ENCODE measurements at places on chromosomes 12 and 14.

DNA sequence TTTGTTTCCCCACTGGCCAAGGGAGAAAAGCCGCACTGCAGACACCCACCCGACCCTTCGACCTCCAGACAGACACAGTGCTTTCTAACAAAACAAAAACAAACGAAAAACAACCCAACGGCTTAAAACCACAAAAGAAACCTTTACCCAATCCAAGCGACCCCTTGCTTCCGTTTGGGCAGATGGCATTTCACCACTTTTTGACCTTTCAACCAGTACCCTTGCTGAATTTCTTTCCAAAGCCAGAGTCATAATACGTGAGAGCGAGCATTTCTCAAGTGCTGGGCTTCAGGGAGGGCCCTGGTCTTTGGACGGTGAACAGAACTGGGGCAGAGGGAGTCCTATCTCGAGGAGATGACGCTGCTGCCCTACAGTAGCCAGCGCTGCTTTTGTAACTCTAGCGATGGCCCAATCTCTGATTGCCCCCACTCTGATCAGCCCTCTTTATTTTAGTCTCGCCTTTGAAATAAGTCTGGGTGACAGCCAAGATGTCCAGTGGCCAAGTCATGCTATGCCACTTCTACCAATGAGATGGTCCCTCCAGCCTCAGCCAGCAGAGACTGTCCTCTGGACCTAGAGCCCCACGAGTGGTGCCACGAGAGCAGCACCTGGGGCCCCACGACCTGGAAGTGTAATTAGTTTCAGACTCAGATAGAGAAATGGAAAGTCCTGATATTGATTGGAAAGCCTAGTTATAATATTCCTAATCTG lies 21.9 kb upstream of the ADIPOR2 start:
- no peak for DNase-seq

DNA sequence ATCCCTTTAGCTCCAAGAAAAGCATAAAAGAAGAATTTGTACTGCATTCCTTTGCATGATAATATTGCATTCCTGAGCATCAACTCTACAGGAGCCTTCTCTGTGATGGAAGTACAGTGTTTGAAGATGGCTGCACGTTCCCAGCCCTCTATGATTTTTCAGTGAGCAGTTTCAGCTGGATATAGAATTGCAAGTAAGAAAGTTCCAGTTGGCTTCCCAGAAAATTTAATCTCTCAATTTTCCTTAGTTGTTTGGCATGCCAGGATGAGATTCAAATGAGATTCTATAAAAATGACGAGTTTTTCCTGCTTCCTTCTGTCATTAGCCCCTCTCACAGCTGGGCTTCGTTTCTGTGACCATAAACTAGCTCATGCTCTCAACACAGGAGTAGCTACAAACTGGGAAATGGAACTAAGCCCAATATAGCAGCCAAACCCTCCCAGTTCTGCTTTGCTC lies 109.9 kb downstream of the TTC8 start:
- DNase-seq = no peak

- no peak for DNase-seq
Measured at GRCh38 chr12:99099786-99100185, 454.7 kb downstream of the APAF1 start.

DNA sequence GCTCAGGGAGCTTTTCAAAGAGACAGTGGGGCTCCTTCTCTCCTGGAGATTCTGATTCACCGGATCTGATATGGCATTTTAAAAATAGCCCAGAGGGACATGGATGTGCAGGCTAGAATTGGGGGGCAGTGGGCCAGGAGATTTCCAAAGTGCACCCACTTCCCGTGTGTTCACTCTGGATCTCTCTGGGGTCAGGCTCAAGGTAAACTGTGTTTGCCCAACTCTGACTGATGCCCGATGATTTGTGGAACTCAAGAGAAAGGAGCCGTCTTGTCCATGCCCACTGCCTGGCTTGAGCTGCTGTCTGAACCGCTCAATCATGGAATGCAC lies 17.9 kb downstream of the FAM181A start:
- DNase-seq = no peak

DNA sequence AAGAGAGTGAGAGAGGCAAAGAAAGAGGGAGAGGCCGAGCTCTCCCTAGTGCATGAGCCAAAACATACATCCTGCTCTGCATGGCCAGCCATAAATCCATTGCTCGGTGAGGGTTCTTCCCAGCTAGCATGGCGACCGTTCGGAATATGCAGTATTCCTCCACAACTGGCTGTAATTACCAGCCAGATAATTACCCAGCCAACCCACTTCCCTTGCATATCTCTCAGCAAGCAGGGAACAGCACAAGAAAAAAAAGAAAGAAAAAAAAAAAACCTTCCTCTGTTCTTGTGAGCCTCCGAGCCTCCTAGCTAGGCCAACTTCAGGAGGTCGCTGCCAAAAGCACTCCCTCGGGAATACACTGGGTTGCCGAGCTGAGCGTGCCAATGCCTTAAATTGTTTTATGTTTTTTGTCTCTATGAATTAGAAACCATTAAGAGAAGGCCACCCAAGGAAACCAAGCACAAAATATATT lies 567.9 kb downstream of the MED13L start:
- DNase-seq = no peak

DNA sequence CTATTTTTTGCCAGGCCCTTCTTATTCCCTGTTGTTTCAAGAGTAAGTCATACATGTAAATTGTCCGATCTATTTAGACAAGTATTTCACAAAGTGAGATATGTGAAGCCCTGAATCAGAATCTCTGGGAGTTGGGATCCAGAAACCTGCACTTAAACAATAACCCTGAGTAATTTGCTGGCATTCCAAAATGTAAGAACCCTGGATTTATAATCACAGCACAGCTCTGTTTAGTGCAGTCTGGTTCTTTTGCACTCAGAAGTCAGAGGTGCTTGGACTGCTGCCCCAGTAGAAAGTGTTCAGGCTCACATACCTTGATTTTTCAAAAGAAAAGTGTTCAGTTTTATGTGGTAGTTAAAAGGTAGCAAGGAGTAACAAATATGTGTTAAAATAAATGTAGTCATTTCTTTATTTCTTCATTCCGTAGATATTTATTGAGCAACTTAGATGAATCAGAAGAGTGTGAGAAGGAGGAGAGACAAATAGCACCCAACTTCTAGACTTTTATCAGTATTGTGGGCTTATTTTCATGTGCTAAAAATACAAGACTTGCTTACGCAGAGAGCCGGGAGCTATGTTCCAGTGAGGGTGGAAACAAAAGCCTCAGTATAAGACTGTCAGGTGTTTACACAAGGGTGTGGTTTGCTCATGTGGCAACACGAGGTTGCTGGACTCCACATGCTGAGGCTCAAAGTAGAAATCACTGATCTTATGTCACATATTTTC lies 70.1 kb downstream of the SYNE2 start:
- DNase-seq = no peak

DNA sequence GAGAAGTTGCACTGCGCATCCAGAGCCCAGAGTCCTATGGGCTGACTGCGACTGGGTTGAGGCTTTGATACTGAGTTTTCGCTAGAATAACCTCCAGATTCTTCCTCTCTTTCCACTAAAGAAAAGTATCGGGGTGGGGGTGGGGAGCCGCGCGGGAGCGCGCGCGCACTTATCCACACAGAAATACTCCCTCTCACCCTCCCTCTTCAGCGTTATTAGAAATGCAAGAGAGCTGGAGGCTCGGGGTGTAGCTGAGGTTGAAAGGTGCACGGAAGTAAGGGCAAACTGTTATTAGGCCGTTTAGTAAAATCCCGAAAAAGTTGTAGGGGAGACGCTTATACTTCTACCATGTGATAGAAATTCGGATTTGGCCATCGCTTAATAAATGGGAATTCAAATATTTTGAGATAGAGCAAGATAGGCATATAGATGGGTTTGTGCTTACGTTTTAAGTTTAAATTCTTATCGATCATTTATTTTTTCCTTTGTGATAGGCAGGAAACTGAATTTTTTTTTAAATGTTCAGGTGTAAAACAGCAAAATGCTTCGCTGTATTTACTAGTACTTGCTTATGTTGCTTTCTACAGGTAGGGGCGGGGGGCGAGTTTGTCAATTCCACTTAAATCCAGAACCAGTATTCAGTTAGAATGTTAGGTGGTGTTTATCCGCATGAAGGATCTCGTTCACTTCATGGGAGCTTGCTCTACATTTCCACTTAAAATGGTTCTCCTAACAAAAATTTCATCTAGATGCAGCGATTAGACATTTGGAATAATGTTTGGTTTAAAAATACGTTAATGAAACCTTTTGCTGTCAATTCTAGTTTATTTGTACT lies 1.1 kb downstream of the ARHGAP5 start:
- DNase-seq = no peak

GRCh38 chr12:127886827-127887226 lies 380.1 kb upstream of the TMEM132C start:
- no peak for DNase-seq

DNA sequence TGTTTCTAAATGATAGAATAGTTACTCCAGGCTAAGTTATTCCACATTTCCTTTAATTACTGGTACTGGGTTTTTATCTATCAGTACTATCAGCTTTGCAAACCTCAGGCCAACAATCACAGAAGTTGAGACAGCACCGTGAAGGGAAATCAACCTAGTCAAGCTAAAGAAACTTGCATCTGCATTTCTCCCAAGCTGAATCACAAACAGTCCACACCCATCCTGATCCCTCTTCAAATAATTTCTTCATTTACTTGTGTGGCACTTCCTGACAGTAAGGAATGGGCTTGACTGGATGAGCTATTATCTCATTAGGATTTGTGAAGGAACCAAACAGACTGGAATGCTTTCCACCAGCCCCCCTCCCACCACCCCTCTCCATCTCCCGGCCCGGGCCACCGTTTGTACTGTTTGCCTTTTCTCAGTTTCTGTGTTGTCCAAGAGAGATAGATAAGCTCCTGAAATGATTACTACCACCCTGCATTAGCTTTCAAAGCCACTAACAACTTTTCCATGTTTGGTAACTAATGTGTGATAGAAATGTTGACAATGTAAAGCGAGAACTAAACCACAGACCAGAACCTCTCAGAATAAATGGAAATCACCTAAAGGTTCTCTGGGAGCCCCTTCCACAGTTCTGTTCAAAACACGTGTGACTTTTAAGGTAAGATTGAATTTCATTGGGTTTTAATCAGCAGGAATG lies 236.3 kb downstream of the SLC25A21 start:
- no peak for DNase-seq

DNA sequence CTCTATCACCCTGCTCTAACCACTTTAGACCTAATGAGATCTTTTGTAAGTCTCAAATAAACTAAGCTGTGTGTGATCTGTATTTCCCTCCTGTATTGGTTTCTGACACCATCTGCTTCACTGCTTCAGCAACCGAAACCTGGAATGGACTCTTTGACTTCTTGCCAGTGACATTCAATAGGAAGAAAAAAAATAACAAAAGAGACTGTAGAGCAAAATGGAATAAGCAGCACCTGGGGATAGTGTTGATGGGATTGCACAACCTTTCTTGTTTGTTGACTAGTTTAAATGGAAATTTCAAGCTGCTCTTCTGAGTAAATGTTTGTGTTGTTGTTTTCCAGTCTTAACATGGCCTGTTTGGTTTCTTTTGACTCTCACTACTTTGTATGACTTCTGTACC lies 888.6 kb upstream of the SEL1L start:
- no peak for DNase-seq

DNA sequence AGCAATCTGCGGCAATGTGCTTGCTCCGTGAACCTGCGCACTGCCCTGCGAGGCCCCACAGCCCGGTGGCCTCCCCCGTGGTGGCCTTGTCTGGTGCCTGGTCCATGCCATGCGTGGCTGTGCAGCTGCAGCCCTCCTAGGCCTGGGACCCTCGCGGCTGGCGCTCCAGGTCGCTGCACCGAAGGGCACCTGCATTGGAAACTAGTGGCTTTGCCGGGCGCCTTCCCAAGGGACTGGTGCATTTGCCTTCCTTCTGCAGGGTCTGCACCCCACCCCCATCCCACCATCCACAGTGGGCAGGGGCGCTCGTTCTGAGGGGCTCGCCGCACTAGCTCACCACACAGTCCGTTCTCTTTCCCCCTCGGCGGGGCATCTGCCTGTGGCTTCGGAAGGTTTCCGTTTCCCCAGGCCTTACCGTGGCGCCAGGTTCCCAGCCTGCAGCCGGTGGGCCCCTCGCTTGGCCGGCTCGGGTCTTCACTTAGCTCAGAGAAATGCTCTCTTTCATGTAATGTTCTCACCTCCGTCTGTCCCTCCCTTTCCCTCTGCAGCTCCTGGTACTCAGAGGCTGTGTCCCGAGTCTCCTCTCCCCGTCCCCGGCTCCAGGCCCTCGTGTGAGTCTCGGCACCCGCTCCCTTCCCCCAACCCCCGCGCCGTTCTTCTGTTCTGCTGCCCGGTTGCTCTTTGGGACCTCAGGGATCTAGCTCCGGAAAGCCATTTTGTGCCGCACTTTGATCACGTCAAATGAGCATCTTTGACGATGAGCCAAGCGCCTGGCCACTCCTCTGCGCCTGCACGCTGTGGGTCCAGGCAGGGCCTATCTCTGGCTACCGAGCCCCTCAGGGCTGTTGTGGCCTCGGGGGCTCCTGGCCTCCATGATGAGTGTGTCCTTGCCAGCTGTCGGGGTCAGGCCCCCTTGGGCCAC lies 31.9 kb downstream of the JAG2 start:
- DNase-seq = no peak

GRCh38 chr12:118060301-118061010 lies 523 bp downstream of the WSB2 start:
- DNase-seq = peak; percentile 31

GRCh38 chr12:95815632-95816212 lies 25.2 kb upstream of the NTN4 start:
- DNase-seq = no peak

DNA sequence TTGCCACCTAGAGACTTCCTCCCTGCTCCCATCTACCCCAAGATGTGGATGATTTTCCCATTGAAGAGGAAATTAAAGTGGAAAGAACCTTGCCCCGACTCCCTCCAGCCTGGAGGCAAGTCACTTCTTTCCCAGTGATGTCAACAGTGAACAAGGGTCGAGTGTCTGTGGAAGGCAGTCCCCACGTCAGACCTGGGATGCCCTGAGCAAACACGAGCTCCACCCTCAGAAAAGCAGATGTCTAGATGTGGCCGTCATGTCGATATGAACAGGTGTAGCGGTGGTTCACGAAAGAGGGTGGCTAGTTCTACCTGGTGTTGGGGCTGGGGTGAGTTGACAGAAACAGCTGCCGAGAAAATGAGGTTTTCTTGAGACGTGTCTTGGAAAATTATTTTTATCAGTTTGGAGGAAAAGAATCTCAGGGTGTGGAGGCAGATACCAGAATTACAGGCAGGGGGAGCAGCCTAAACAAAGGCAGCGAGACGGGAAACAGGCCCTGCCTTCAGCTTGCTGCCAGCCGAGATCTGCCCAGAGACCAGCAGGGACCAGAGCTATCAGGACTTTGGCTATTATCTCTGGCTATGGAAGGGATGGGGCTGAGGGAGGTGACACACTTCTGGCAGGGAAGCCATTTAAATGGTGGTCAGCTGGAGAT lies 25.9 kb downstream of the SYNDIG1L start:
- no peak for DNase-seq

DNA sequence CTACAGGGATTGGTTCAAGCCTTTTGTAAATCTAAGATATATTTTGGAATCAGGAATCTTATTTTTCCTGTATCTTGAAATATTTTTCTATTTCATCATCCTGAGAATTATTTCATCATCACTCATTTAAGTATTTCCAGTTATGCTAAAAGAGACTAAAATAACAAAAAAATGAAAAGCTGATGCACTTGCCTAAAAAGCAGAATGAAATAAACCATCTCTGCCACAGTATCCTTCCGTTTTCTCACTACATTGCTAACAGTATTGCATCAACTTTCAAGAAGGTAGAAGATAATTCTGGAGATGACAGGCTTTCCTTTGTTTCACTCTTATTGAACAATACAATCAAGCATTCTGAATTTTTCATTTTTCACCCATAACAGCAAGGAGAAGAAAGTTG lies 31.1 kb upstream of the EIF5 start:
- DNase-seq = no peak

- no peak for DNase-seq
Measured at GRCh38 chr12:2179953-2180736, 127.4 kb downstream of the CACNA1C start.
